Muscle of arm (tissue), 14 donors: ENCODE measurements at places on chromosomes 13 and 19.

- DNase-seq = no peak
Observed at GRCh38 chr13:47287291-47287751, 390.5 kb upstream of the HTR2A start.

GRCh38 chr19:1866693-1867348, 3.4 kb upstream of the KLF16 start:
- no peak for DNase-seq

GRCh38 chr13:34116651-34117050, 298.7 kb downstream of the RFC3 start:
- no peak for DNase-seq

DNA sequence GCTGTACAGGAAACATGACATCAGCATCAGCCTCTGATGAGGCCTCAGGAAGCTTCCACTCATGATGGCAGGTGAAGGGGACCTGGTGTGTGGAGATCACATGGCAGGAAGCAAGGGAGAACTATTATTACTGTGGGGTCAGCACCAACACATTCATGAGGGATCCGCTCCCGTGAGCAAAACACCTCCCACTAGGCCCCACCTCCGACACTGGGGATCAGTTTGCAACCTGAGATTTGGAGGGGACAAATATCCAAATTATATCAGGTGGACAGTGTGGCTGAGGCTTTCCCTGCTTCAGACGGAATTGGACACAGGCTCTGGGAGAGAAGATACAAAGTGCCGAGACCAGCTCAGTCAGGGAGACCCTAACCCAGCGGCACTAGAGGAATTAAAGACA, 5.7 kb upstream of the ZNF792 start:
- no peak for DNase-seq

DNA sequence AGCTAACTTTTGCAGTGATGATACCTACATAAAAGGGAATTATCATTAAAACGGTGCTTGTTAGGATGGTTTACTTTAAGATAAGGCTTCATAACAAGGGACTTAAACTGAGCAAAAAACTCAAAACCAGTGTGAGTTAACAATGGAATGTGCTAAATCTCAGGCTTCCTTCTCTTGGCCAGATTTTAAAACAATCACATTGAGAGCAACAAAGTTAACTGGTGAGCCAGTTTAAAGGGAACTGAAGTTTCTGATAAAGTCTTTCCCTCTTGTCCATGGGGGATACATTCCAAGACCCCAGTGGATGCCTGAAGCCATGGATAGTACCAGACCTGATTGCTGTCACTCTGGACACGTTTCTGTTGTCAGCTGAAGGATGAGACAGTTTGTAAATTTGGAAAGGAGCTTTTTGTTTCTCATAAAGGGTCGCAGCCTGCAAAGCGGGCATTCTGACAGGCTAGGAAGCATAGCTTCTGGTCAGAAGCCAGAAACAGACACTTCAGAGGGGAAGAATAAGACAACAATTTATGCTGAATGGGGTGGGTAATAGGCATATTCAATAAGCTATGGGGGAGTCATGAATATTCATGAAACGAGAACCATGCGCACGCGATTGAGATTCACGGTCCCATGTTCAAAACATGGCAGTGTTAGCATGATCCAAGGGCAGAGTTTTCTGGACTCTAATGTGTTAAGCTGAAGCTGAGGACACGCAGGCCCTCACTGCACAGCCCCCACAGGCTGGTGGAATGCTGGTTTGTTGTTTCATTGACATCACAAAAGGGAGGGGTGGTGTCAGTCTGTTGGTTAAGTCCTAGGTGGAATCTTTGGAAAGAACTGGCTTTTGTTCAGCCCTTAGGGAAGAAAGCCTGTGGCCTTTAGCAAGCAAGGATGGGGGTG, 150.6 kb upstream of the RNF113B start:
- no peak for DNase-seq

DNA sequence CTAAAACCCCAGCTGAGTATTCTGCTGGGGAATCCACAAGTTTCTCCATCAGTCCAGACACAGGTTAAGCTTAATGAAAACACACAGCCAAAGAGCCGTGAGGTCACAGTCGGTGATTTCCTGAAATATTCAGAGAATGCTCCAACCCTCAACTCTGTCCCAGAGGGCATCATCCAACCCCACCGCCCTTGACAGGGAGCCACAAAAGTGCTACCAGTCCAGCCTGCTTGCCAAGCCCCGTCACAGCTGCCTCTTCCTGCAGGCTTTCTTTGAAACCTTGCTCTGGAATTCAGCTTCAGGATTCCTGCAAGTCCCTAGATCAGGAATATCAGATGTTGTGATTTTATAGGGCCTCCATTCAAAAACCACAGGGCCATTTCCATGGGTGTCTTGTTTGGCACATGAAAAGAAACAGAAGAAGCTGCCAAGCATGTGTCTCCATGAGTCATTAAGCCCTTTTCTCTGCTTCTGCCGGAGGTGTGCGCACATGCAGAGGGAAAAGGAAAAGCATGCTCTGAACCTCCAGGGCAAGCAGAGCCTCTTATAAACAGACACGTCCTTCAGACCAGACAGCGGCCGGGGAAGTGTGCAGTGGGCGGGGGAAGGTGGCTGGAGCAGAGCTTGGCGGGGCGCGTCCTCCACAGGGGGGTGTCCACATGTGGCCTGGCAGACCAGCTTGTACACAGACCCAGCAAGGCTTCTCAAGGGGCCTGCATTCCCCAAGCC, 164.7 kb downstream of the KATNAL1 start:
- DNase-seq = peak; percentile 23

DNA sequence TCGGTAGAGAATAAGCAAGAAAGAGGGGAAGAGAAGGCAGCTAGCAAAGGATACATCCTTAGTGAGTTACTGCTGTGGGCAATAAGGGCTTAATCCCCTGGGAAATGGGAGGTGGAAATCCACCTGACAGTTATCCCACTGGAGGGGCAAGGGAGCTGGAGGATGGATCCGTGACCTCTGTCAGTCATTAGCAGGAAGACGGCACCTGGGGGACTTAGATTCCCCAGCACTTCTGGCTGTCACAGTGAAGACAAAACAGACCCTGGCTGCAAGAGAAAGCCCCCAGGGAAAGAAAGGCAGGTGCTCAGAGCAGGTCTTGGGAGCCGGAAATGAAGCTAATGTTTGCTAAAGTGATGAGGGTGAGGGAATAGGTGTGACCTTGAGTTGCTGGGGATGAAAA, 70.4 kb upstream of the MRI1 start:
- no peak for DNase-seq

DNA sequence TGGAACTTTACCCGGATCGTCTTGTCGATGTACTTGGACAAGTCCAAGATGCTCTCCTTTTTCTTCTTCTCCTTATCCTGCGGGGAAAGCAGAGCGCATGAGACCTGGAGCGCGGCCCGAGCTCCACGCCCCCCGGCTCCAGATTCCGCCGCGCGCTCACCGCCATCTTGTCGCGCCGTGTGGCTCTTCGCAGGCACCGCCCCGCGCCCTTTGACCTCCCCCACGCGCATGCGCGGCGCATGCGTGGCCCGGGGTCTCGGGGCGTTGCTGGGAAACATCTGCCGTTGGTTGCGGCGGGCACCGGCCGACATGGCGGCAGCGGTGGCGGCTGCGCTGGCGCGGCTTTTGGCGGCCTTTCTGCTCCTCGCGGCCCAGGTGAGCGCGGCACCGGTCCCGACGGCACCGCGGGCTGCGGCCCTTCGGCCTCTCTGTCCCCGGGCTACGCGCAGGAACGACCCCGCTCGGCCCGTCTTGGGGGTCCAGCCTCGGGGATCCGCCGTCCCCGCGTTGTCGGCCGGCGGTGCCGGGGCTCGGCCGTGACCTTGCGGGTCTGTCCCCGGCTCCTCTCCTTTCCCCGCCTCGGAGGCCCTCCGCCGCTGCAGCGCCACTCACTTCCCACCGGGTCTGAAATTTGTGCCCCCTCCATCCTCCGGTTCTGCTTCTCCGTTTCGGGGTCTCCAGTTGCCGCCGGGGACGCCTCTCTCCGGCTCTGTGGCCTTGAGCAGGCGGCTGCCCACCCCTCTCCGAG, at the start of the genes LSM7 and SPPL2B:
TSS of gene LSM7 (minus strand) at position 186 of the 748 bp plus-strand sequence. CDS start at position 166, 20 bp downstream.
TSS of gene SPPL2B (plus strand) at position 284 of the 748 bp plus-strand sequence. CDS start at position 310, 26 bp downstream.
- peak; percentile 94 for DNase-seq

DNA sequence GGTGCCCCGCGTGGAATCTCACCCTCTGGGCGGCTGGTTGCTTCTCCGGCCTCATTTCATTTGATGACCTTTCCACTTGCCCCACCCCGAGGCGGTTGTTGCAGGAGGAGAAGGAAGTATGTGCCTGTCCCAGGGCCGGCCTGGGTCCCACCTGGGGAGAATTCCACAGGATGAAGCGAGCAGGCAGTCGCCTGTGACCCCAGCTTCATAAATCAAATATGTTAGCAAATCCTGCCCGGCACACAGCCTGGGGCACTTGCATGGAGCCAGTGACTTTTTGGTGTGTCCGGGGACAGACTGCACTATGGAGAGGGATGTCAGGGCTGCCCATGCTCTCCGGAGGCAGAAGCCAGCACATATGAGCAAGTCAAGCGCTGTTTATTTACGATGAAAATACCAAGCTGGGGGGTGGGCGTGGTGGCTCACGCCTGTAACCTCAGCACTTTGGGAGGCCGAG, 19.7 kb upstream of the ZBTB7A start:
- no peak for DNase-seq

DNA sequence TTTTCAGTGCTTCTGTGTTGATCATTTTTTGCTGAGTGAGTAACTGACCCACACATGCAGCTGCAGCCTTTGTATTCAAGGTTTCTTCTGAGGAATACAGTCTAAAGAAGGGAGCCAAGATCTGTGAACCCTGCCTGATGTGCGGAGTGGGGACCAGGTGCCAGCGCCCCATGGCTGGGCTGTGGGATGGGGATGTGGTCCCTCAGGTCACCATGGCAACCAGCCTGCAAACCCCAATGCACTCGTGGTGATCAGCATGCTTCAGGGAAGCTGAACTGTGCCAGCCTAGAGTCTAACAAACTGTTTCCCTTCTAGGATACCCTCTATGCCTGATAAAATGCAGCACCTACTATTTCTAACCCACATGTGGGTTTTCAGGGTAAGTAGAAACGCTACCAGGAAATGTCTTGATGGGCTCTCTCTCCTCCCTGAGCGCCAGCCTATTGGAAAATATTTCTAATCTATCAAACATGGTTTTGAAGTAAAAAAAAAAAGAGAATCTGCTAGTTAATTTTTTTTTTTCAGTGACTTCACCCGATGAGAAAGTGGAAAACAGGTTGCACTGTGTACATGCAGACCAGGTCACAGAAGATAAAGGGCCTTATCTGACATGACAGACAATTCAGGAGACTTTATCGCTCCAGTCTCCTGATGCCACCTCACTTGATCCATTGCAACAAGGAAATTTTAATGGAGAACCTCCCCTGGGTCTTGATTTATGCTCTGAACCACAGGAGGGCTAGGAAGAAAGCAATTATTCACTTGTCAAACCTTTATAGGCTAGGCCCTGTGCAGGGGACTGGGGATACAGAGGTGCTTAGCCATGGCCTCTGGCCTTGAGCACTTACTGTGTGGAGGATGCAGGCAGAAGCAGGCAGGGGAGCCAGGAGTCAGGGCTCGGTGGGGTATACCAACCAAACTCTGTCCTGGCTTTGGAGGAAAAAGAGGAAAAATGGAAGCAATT, 51.1 kb downstream of the RASL11A start:
- DNase-seq = no peak

GRCh38 chr19:13689085-13689484, 75.2 kb upstream of the MRI1 start:
- no peak for DNase-seq

- DNase-seq = peak; percentile 57
Observed at GRCh38 chr19:38224014-38224862, at the start of gene DPF1. TSS of gene DPF1 (minus strand) at chr19:38224222. CDS start at chr19:38224142, 80 bp downstream.

- DNase-seq = no peak
Observed at GRCh38 chr19:3387645-3388589, 21.5 kb downstream of the NFIC start.

DNA sequence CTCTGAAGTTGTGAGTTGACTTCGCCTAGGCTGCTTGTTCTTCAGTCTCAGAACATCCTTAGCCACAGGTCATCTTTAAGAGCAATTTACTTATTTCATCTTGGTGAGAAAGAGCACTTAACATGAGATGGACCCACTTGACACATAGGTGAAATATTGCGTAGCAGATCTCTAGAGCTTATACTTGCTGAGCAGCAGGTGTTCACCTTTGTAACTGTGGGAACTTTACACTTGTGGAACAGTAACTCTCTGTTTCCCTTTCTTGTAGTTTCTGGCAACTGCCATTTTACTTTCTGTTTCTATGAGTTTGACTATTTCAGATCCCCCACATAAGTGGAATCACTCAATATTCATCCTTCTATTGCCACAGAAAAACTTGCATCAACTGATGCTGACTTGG, 95.7 kb downstream of the SLC10A2 start:
- DNase-seq = no peak

- no peak for DNase-seq
Observed at GRCh38 chr13:108657519-108657918, 28.1 kb downstream of the MYO16 start.

DNA sequence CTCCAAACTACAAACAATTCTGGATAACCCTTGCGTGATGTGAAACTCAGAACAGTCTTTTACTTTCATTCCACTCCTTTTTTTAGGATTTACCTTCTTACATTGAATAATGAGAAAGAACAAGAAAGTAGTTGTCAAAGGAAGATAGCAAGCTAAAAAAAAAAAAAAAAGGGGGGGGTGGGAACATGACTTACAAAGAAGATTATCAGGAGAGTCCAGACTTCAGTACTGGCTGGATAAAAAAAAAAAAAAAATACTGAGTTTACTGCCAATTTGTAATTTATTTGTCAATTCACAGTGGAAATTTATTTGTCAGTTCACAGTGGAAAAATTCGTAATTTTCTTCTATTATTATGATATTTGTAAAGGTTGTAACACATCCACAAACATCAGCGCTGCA, 792.4 kb upstream of the SLITRK5 start:
- DNase-seq = no peak

DNA sequence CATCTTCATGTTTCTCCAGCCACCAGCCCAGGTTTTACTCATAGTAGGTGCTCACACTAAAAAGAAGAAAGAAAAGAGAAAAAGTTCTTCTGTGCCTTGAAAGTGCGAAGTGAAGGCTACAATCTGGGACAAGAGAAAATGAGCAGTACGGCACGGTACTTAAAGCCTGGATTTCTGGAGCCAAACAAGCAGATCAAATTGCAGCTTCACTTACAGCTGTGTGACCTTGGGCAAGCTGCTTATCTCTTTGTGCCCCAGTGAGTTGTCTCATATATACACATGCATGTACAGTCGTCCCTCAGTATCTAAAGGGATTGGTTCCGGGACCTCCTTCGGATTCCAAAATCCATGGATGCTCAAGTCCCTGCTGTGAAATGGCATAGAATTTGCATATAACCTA, 41.8 kb downstream of the GSX1 start:
- DNase-seq = no peak

DNA sequence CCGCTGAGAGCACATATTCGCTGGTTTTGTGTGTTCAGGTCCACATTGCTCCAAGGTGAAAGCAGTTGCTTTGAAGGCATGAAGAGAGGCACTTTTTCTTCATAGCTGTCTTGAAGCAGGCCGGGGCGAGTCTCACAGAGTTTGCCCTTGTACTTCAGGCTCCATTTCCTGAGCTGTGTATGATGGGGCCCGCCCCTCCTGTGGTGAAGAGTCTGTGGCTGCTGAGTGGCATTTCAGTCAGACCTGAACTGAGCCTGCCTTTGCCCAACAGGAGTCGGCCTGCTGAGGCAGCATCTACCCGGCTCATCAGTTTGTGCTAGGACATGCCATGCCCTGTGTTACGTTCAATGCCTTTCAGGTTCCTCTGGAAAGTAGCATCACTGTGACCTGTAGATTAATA, 44.4 kb upstream of the C1QTNF9 start:
- DNase-seq = no peak

GRCh38 chr13:29545988-29546387, 49.5 kb downstream of the SLC7A1 start:
- no peak for DNase-seq

GRCh38 chr13:47628666-47629065, 372.4 kb downstream of the SUCLA2 start:
- DNase-seq = no peak
